ENCODE measurements at places on chromosomes 2 and 18.

DNA sequence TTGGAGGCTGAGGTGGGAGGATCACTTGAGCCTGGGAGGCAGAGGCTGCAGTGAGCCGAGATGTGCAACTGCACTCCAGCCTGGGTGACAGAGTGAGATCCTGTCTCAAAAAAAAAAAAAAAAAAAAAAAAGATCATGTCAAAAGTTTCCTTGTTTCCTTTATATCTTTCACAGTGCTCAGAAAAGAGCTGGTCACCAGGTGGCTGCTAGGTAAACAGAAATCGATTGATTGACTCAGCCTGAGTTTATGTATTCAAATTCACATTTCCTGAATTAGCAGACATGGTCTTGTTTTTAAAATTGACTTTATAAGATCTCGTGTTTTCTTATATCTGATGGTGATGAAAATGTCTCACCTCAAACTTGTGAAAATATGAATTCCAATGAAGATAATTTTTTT is 261.8 kb upstream of the FANCL start:
- DNase-seq: no peak

DNA sequence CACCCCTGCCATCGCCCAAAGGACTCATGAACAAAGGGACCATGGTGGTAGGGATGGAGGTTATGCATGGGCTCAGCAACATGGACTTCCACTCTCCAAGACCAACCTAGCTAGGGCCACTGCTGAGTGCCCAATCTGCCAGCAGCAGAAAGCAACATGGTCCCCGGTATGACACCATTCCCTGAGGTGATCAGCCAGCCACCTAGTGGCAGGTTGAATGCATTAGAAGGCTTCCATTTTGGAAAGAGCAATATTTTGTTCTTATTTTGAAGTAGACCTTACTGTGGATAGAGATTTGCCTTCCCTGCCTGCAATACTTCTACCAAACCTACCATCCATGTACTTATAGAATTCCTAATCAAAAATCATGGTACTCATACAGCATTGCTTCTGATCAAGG is 99.8 kb downstream of the METTL4 start:
- no peak for DNase-seq

DNA sequence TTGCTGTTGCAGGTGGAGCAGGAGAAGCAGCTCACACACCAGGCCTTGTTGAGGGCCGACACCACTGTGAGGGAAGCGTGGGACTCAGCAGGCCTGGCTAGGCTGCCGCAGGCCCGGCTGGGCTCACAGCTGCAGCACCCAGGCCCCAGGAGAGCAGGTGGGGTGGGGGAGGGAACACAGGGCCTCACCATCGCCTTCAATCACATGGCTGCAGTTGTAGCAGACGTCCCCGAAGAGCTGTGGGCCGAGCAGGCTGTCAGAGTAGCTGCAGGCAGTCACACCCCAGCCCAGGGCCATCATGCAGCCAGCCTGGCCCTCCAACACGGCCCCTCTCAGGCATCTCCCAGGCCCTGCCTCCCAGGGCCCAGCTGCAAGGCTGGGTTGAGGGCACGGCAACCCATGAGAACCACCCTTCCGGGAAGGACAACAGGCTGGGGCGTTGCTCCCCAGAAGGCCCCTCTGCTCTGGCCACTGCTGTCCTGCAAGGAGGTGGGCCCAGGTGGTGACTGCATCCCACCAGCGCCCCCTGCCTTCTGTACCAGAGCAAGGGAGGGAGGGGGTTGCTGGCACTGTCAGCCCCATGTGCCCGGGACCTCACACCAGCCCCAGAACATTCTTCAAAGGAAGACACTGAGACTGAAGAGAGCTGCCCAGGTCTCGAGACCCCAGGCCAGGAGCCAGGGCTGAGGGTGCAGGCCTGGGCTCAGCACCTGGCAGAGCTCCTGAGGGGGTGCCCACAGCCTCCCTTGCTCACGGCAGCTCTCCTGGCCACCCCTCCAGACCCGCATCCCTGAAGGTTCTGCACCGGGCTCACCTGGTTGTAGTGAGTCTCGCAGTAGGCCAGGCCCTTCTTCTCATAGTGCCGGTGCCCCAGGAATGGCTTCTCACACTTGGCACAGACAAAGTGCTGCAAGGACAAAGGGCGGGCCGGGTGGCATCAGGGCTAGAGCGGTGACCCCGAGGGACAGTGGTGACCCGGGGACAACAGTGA is 5.6 kb upstream of the GPR17 start:
- no peak for DNase-seq

DNA sequence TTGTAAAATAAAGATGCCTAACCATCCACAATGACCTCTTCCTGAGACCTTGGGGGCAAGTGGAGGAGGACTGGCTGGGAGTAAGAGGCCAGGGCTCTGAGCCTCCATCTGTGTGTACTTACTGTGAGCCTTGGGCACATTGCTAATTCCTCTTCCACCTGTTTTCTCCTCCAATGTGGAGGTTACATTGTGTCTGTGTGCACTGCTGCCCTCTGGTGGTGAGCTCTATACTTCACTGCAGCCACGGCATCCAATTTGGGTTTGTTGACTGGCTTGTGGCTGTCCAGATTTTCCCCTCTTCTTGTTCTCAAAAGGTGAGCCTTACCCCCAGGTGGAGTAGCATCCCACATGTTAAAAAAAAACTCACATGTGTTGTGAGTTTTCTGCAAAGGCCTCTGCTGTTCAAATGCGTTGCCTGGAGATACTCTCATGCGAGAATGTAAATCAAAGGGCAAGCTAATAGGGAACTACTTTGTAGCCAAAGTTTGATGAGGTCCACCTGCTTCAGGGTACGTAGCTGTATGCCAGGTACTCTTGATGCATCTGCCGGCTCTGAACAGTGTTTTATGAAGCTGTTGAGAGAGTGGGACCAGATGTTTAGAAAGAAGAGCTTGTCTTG is 80.8 kb downstream of the APOB start:
- DNase-seq: no peak

All from BJ (cell line).